Lower lobe of right lung (tissue), 2 donors: ENCODE measurements at places on chromosomes 6 and 20. TPM values are rescaled to one million over a fixed set of nuclear protein-coding genes. Genes with fewer than 3 reads are reported as not detected.

Gene COL11A2
- total RNA-seq = 0.77 TPM

Gene MYBL2
- 1.7 TPM for total RNA-seq

Gene BPIFB4
- not detected for total RNA-seq

Gene MLN
- not detected for total RNA-seq

Gene RANBP9
- total RNA-seq = 37.0 TPM

Gene DUSP15
- total RNA-seq = 0.80 TPM

Gene ULBP2
- 2.2 TPM for total RNA-seq

Gene DDO
- total RNA-seq = 10.8 TPM

Gene KCNQ5
- total RNA-seq = 0.35 TPM

Gene SLC35A1
- total RNA-seq = 41.0 TPM

Gene SIRPD
- 1.5 TPM for total RNA-seq

Gene SEL1L2
- not detected for total RNA-seq

Gene PRICKLE4
- total RNA-seq = 12.1 TPM

Gene MTRF1L
- 15.6 TPM for total RNA-seq

Gene SIRPA
- total RNA-seq = 130 TPM

Gene PBOV1
- not detected for total RNA-seq

Gene MDFI
- 10.6 TPM for total RNA-seq

Gene LTB
- total RNA-seq = 10.0 TPM

Gene ESF1
- total RNA-seq = 12.4 TPM

Gene SLC22A23
- total RNA-seq = 27.8 TPM

Gene NEURL2
- 2.4 TPM for total RNA-seq

Gene LAMA2
- 49.6 TPM for total RNA-seq

Gene RPL7L1
- total RNA-seq = 64.5 TPM

Gene BPI
- total RNA-seq = 0.44 TPM

Gene EPB41L1
- total RNA-seq = 68.9 TPM

Gene NNAT
- total RNA-seq = 0.83 TPM

Gene MBOAT1
- total RNA-seq = 13.1 TPM

Gene FNDC11
- 1.3 TPM for total RNA-seq

Gene SLC13A3
- 2.0 TPM for total RNA-seq

Gene CRISP2
- 0.83 TPM for total RNA-seq

Gene OR10C1
- total RNA-seq = not detected

Gene PRPH2
- 0.68 TPM for total RNA-seq

Gene PERP
- 27.2 TPM for total RNA-seq

Gene TAAR6
- total RNA-seq = not detected

Gene PLCB4
- total RNA-seq = 6.6 TPM

Gene CDH22
- 0.35 TPM for total RNA-seq

Gene MLIP
- total RNA-seq = not detected

Gene PNLDC1
- 0.27 TPM for total RNA-seq

Gene PRKN
- 6.1 TPM for total RNA-seq

Gene RHAG
- total RNA-seq = not detected

Gene PPT2
- total RNA-seq = 13.7 TPM

Gene SLC22A2
- not detected for total RNA-seq

Gene RFX6
- total RNA-seq = not detected

Gene FRK
- total RNA-seq = 7.4 TPM

Gene GGTLC1
- 57.2 TPM for total RNA-seq
